ENCODE measurements at places on chromosomes 11 and 22.

- no peak for DNase-seq
Measured at GRCh38 chr11:18491924-18492323, 34.8 kb downstream of the TSG101 start.

- no peak for DNase-seq
Measured at GRCh38 chr22:22752556-22753477, 108.4 kb downstream of the GGTLC2 start.

DNA sequence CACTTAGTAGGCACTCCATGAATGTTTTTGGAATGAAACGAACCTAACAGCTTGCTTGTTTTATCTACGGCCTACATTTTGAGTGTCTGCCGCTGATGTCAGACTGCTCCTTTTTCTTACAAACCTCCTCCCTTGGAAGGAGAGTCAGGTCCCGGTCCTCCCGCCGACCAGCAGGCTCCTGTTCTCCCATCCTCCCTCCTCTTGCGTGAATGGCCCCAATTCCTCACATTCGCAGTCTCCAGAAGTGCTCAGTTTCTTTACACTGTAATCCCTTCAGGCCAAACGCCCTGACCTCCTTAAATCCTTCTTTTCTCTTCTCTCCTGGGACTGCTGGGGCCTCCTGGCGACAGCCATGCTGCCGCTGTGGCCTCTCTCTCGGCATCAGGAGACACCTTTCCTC is 82.6 kb upstream of the CSNK2A3 start:
- DNase-seq = no peak

- DNase-seq = no peak
Measured at GRCh38 chr11:47587723-47588326, 1.3 kb downstream of the FAM180B start.

GRCh38 chr11:63505857-63506528 is at the start of gene LGALS12:
Gene LGALS12 (plus strand): TSS chr11:63506084. CDS start chr11:63506459, 375 bp downstream.
- DNase-seq = no peak

DNA sequence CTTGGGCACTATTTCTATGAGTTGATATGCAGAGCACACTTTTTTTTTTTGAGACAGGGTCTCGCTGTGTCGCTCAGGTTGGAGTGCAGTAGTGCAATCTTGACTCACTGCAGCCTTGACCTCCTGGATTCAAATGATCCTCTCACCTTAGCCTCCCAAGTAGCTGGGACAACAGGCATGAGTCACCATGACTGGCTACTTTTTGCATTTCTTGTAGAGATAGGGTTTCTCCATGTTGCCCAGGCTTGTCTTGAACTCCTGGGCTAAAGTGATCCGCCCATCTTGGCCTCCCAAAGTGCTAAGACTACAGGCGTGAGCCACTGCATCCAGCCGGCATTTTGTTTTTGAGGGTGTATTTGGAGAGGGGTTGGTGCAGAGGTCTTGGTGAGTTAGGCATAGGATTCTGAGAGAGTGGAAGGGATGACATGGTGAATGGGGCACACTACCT is 29.9 kb upstream of the MTCH2 start:
- peak; percentile 13 for DNase-seq

DNA sequence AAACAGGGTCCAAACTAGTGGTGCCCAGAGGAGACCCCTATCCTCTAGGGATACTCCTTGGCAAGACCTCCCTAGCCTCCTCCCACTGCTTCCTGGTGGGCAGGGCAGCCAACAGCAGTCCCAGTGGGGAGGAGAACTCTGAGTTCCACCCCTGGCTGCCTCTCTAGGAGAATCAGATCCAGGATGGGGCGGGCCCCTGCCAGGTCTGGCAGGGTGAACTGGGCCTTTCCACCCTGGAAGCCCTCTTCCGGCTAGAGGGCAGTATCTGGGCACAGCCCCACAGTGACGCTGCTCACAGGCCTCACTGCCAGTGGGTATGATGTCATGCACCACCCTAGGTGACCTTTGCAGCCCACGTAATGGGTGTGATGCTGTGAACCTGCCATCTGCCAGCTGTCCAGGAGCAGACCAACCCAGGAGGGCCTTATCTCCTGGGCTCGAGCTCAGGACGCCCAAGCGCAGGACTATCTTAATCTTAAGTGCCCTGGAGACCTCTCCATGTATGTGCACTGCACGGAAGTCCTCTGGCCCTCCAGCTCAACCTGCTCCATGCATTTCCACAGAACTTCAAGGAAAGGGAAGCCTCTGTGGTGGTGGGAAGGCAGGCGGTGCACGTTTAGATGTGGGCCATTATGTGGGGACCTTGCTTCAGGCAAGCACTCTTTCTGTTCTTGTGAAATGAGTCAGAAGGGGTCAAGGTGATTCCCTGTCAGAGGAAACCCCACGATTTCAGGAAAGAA is 31.8 kb upstream of the FCHSD2 start:
- peak; percentile 52 for DNase-seq

- no peak for DNase-seq
Measured at GRCh38 chr11:38562562-38562961, 1964.5 kb upstream of the RAG2 start.

GRCh38 chr22:17095538-17095937 is 10.7 kb downstream of the IL17RA start:
- DNase-seq = no peak

DNA sequence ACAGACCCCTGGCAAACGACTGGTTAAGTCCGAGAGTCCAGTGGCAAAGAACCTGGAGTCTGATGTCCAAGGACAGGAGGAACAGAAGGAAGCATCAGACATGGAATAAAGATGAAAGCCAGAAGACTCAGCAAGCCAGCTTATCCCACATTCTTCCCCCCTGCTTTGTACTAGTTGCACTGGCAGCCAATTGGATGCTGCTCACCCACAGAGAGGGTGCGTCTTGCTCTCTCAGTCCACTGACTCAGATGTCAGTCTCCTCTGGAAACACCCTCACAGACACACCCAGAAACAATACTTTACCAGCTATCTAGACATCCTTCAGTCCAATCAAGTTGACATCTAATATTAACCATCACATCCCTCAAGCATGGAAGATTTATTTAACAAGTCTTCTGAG is 1265.8 kb upstream of the CNTN5 start:
- no peak for DNase-seq

DNA sequence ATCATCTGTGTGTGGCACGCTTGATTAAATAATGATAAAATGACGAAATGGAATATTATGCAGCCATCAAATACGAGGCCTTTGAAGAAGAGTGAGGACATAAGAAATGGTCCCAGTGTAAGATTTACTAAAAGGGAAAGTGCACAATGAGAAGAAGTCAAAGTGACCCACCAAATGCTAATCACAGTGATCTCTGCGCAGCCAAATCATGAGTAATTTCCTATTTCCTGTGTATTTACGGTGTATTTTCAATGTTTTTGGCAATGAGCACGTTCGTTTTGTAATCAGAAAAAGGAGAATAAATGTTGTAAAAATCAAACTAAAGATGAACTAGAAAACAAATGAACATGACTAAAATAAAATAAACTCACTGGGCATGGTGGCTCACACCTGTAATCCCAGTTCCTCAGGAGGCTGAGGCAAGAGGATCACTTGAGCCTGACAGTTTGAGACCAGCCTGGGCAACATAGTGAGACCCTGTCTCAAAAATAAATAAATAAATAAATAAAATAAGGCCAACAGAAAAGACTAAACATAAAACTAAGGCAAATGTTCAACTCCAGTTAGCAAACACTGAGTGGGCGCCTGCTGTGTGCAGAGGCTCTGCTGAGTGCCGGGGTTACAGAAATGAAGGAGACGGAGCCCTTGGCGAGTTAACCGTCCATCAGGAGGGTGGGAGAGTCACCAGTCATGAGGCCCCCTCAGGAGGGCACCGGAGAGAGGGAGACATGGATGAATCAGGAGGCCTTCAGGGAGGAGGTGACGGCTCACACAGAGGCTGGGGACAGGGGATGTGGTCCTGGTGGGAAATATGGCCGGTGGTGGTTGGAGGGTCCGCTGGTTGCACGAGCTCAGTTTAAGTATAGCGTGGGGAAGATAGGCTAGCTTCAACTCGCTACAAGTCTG is 26.0 kb upstream of the CBX7 start:
- DNase-seq = no peak

GRCh38 chr22:42697542-42698013 is 23.1 kb downstream of the A4GALT start:
- no peak for DNase-seq

DNA sequence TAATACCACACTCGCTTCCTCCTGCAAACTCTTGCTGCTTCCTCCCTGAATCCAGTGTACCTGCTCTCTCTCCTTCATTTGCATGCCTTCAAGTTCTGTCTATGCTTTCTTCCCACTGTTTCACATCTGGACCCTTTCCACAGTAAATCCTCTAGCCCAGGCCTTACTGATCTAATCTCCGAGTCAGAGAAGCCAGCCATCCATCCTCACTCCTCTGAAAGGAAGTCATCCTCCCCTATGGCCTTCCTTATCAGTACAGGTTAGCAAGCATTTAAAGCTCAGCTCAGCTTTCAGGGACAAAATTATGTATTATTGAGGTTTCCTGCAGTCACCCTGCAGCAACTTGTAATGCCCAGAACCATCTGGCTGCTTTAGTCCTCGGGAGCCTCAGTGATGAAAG is 116.1 kb downstream of the GALNT18 start:
- no peak for DNase-seq

DNA sequence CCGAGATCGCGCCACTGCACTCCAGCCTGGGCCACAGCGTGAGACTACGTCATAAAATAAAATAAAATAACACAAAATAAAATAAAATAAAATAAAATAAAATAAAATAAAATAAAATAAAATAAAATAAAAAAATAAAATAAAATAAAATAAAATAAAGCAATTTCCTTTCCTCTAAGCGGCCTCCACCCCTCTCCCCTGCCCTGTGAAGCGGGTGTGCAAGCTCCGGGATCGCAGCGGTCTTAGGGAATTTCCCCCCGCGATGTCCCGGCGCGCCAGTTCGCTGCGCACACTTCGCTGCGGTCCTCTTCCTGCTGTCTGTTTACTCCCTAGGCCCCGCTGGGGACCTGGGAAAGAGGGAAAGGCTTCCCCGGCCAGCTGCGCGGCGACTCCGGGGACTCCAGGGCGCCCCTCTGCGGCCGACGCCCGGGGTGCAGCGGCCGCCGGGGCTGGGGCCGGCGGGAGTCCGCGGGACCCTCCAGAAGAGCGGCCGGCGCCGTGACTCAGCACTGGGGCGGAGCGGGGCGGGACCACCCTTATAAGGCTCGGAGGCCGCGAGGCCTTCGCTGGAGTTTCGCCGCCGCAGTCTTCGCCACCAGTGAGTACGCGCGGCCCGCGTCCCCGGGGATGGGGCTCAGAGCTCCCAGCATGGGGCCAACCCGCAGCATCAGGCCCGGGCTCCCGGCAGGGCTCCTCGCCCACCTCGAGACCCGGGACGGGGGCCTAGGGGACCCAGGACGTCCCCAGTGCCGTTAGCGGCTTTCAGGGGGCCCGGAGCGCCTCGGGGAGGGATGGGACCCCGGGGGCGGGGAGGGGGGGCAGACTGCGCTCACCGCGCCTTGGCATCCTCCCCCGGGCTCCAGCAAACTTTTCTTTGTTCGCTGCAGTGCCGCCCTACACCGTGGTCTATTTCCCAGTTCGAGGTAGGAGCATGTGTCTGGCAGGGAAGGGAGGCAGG is at the start of gene GSTP1:
Gene GSTP1, plus strand, starts transcription at position 566 of the 958 bp plus-strand sequence. Its CDS starts 32 bp downstream, at position 598.
- peak; percentile 47 for DNase-seq
